Activated T-helper 1 cell treated with Interleukin-2 at 50 U/mL for 16 hours (primary cell): ENCODE measurements at places on chromosomes 5 and 9.

- DNase-seq = no peak
Measured at GRCh38 chr5:98349251-98349989, 424.0 kb upstream of the RGMB start.

DNA sequence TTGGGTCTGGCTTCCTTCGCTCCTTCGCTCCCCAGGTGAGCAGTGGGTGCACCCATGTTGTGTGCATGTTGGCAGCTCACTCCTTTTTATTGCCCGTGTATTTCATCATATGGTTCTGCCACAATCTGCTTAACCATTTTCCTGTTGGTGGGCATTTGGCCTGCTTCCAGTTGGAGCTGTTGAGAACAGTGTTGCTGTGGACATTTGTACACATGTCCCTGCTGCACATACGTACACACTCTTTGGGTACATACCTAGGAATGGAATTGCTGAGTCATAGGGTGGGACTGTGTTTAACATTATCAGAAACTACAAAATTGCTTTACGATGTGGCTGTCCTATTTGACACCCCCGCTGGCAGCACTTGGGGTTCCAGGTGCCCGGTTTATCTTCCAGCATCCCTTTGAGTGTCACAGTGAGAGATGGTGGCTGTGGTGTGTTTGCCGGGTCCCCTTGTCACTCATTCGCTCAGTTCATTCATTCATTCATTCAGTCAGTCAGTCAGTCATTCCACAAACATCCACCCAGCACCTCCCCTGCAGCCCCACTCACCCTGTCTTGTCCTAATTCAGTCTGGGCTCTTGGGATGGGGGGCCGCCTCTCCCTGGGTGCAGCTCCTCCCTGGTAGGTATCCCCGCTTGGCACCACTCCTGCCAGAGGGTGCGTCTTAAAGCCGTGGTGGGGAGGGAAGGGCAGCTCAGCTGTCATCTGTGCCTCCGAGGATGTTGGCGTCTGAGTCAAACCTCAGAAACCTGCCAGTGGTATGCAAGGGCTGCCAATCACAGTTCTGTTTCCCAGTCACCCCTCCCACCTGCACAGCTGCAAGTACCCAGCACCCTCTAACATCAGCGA lies 7.9 kb upstream of the FIBCD1 start:
- DNase-seq = no peak

- DNase-seq = no peak
Measured at GRCh38 chr5:6464441-6464840, 15.8 kb downstream of the UBE2QL1 start.

- DNase-seq = no peak
Measured at GRCh38 chr9:132046456-132046855, 33.2 kb downstream of the MED27 start.

- DNase-seq = no peak
Measured at GRCh38 chr5:143536364-143536763, 132.9 kb upstream of the NR3C1 start.

GRCh38 chr9:79286992-79287707 lies 284.6 kb upstream of the TLE4 start:
- no peak for DNase-seq

DNA sequence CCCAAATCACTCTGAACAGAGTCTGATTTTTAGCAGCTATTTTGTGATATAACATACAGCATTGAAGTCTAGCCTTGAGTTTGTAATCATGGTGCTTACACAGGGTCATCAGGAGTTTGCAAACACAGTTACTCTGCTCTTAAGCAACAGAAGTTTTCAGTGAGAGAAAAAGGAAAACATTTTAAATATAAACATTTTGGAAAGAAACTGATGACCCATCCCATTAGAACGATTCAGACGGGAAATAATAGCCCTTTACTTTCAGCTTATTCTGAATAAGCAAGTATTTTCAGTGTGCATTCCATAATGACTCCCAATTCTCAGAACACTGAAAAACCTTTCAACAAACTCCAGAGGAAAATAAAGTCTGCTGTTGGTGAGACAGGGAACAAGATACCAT lies 46.7 kb upstream of the TMC1 start:
- DNase-seq = no peak

DNA sequence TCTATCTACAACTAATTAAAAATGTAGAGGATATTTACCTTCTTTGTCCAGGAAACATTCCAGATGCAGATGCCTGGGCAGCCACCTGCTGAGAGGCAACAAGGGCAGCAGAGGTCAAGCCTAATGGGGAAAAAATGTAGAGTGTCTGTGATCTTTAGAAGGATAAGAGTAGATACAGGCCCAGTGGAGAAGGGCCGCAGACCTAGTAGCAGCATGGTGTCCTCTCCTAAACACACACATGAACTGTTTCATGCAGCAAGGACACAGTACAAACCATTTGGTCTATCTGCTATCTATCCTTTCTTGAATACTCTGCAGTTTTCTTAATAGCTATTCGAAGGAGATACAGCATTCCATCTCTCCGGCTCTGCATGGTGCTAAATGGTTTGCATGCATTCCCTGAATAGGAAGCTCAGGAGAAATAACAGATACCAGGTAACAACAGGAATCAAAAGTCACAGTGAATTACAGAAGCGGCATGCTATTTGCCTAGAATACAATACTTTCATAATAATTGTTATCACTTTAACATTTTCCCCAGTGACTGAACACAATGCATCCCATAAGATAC lies 107.3 kb downstream of the ZNF608 start:
- DNase-seq = no peak

DNA sequence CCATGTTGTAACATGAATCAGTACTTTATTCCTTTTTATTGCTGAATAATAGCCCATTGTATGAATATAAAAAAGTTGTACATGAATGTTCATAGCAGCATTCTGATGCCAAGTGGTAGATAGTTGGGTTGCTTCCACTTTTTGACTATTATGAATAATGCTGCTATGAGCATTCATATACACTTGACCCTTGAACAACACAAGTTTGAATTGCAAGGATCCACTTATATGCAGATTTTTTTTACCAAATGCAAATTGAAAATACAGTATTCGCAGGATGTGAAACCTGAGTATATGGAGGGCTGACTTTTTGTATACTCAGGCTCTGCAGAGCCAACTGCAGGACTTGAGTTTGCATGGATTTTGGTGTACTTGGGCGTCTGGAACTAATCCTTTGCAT lies 14.7 kb upstream of the SIL1 start:
- no peak for DNase-seq

GRCh38 chr5:122375801-122376200 lies 63.8 kb downstream of the SNCAIP start:
- no peak for DNase-seq

GRCh38 chr5:93599001-93599379 lies 16.0 kb downstream of the NR2F1 start:
- DNase-seq = no peak

DNA sequence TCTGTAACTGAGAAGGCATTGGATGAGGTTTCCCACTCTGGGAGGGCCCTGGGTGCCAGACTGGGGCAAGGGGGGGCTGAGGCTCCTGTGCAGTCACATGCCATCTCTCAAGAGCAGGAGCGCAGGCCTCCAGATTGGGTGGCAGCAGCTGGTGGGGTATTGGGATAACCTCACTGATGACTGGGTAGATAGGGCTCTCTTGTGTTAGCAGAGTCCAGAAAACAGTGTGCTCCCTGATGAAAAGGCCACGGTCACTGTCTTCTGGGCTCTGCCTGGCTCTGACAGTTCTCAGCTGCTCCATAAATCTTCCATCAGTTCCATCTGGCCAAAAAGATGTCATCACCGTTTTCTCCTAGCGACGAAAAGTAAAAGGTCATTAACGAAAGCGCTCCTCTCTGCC lies 21.8 kb upstream of the NKX2-5 start:
- DNase-seq = no peak

DNA sequence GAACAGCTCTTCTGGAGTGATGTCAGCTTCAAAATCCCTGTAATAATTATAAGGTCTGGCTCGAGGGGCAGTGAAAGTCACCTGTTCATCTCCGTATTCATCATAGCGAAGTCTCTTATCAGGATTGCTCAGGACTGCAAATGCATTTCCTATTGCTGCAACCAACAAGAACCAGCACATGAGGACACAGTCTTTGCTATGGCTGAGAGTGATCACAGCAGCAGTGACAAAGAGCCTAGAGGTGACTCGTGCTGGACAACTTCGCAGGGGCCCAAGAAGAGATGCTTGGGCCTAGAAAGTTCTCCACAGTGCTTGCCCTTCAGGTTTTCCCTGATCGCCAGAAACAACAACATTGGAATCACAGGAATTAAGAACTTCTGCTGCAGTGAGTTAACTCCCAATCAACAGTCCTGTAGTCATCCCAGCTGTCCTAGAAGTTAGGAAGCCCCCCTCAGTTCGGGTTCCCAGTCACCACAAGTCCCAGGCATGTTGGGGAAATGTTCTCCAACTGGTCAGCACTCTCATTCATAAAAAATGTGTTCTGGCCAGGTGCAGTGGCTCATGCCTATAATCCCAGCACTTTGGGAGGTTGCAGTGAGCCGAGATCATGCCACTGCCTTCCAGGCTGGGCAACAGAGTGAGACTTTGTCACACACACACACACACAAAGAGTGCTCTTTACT lies 13.0 kb downstream of the DNAJC18 start:
- no peak for DNase-seq

GRCh38 chr5:95858023-95858461 lies 35.5 kb upstream of the GLRX start:
- no peak for DNase-seq

GRCh38 chr5:37900692-37901091 lies 60.9 kb upstream of the GDNF start:
- no peak for DNase-seq

GRCh38 chr5:149953436-149954121 lies 7.0 kb upstream of the SLC26A2 start:
- no peak for DNase-seq

DNA sequence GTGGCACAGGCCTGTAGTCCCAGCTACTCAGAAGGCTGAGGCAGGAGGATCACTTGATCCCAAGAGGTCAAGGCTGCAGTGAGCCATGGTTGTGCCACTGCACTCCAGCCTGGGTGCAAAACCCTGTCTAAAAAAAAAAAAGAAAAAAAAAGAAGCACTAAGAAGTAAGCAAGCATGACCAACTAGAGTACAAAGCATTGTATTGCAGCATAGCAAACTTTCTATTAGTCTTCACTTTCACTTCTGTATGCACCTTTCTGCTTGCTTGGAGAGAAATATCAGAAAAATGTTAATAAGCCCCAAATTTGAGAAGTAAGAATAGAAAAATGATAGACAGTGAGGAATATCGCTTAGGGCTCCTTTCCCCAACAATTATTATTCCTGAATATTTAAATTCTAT lies 497.7 kb upstream of the WWC1 start:
- no peak for DNase-seq

DNA sequence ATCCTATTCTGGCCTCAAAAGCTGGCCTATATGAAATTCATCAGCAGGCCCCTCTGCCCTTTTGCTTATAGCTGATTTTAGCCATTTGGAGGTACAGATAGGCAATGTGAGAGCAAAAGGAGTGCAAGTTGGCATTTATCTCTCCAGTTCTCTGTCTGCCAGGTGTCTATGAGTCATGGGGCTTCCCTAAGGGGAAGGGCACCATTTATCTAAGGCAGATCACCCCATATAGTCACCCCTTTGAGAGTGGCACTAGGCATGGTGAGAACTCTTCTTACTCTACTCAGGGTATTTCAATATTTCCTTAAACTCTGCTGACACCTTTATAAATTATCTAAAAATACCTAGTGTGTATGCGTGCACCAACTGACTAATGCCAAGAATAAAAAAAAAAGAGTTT lies 314.7 kb upstream of the CDH6 start:
- DNase-seq = no peak

- no peak for DNase-seq
Measured at GRCh38 chr9:121451586-121451985, 48.1 kb downstream of the GGTA1 start.

DNA sequence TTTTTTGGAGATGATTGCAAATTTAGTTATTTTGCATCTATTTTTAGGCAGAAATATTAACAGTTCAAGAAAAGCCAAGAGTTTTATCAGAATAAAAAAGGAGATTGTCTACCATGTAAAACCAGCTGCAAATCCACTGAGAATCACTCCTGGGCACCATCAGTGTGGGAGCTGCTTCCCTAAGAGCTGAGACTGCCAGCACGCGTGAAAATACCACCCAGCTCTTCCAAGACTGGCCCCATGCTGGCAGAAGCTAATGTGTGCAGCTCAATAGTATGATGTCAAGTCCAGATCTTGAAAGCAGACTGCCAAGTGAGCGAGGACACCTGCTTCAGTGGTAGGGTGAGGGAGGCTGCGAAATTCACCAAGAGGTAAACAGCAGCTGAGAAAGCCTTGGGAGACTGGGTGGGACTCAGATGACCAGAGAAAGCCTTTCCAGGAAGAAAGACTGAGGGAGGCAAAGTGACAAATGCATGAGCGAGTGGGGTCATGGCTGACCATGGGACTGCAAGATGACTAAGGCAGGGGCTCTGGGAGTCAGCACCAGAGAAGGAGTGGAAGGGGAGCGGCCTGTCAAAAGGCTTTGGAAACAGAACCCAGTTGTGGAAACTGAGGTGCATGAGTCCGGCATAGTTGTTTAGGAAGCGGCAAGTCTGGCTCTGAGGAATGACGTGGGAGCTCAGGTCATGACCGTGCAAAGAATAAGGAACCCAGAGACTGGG lies 200.9 kb downstream of the GADD45G start:
- DNase-seq = no peak

DNA sequence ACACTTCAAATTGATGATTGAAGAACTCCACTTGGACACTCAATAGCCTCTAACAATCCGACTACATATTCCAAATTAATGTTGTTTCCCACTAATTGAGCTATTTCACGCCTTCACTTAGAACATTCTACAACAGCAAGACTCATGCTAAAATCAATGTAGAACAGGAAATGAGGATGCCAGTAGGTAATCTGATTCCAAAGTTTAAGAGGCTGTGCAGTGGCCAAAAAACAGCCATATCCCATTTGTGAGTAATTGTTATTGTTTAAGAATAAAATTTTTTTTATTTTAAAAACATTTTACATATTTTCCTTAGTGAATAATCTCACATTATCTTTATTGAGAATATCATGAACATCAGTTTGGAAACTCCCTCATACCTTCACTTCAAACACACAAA lies 35.7 kb upstream of the GHR start:
- no peak for DNase-seq

DNA sequence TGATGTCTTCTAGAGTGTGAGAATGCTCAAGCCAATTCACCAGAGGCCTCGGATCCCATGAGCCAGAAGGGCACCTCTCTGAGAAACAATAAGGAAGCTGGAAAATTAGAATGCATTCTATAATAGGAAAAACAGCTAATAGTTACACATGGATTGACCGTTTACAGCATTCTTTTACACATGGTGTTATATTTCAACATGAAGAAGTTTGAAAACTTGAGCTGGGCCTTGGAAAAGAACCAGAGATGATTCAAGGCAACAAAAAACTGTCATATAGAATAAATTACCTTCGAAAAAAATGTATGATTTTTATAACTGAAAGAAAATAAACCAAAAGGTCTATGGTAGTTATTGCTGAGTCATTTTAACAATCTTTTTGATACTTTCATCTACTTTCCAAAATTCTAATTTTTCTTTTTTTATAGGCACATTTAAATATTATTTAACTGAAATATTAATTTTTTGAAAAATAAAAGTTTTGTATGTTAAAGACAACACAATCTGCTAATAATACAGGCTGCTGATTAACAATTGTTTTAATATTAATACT lies 6.2 kb downstream of the SH3TC2 start:
- no peak for DNase-seq
